ENCODE measurements at places on chromosomes 5 and 9.

- no peak for DNase-seq
Measured at GRCh38 chr9:27367175-27367798, 70.3 kb upstream of the EQTN start.

DNA sequence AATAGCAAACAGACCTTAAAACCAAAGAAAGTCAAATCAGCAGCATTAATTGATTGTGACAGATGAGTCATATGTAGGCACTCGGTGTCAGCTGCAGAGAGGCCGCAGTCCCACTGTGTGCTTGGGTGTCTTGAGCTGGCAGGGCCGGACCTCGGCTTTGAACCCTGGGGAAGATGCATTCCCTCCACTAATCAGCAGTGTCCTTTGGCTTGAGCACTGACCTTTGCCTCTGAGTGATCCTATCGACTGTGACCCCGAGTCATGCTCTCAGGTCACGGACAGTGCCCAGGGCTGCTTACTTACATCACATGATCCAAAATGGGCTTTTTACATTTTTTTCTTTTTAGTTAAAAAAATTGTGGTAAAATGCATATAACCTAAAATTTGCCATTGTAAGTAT lies 188.7 kb downstream of the GADD45G start:
- no peak for DNase-seq

DNA sequence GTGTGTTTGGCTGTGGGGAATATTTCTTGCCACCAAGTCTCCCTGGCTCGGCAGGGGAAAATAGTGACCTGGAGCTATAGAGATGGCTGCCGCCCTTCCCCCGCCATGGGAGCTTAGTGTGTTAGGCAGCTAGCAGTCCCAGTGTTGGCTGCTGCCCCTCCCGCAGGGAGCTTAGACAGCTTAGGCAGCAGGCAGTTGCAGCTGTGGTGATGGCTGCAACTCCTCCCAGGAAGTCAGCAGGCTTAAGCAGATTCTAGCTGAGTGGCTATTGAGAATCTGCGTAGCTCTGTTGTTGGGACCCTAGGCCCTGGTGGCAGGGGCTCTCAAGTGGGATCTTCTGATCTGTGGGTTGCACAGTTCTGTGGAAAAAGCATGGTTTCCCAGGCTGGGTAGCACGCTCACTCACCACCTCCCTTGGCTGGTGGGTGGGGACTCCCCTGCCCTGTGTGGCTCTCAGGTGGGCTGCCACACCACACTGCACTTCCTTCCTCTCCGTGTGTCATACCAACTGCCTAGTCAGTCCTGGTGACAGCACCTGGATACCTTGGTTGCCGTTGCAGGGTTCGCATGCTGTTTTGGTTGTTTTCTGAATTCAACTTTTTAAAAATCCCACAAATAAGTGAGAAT lies 9.3 kb downstream of the OR1N2 start:
- DNase-seq, result no peak

DNA sequence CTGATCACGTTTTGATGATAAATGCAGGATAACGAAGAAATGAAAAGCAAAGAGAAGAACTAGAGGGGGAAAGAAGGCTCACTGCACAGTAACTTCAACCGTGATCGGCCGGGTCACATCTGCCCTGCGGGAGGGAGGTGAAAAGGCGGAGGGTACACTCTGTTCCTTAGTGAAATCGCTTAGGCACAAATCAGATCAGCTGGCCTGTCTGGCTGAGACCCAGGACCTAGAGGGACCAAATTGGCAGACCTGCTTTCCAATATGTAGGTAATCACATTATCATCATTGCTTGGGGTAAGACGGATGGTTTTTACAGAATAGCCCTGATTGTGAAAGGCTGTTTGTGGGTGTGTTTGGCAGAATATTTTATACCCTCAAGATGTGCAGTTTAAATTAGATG lies 82.2 kb downstream of the SLC28A3 start:
- DNase-seq, result no peak

DNA sequence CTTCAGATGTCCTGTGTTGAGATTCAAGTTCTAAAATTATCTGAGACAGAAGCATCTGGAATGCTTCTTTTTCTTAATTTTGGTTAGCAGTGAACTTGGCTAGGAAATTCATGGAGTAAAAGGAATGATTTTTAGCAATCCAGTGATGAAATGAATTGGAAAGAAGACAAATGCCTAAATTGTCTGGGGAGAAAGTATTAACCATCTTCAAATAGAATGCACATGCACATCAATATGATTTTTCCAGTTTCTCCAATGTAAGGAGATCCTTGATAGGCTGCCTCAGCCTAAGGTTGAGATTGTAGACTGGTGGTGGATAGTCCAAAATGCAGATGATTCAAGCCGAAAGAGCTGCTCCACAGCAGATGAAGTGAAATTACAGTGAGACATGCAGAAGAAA lies 106.7 kb downstream of the PCSK5 start:
- no peak for DNase-seq

DNA sequence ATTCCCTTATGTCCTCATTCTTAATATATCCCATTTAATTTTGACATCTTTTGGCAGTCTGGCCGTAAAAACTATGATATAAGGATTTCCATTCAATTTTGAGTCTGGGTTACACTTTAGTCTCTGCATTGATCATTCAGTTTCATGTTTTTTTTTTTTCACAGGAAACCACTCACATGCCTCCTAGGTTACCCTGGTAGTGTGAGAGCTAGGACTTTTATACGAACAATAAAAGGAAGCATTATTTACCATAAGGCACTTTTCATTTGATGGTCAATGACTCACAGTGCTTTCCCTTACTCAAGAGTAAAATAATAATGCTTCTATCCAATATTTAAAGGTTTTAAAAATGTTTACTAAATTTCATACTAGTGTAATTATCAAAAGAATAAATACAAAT lies 16.4 kb upstream of the DMAC1 start:
- DNase-seq, result no peak

GRCh38 chr5:95649842-95650620 lies 3.5 kb downstream of the RFESD start:
- no peak for DNase-seq

GRCh38 chr5:133316346-133317343 lies 264.8 kb downstream of the HSPA4 start:
- DNase-seq, result no peak

- DNase-seq, result no peak
Measured at GRCh38 chr5:107669096-107670031, 1.4 kb downstream of the EFNA5 start.

- no peak for DNase-seq
Measured at GRCh38 chr5:128216860-128217531, 133.4 kb downstream of the SLC12A2 start.

DNA sequence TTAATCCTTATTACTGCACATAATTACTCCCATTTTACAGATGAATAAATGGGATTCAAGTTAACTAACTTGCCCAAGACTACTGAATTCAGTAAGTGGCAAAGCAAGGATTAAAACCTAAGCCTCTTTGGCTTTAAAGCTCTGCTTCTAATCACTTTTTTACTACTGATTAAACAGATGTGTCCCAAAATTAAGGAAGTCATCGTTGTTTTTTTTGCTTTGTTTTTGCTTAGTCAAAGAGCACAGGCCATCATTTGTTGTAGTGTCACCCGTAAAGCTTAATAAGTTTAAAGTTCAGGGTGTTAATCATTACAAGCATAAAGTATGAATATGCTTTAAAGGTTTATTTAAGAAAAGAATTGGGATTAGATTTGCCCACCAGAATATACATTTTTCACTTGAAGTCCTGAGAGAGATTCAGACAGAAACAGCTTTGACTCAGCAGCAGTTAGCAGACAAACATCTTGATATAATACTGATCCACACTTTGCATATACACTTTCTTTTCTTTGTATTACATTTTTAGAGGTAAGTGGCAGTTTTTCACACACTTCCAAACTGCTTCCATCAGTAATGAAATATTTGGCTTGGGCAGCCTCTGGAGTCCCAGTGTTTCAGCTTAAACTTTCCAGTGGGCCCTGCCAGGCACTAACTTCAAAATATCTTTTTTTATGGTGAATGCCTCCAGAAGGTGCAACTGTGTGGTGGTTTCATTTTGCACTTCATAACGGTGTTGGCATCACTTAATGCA lies 52.7 kb downstream of the PIK3R1 start:
- DNase-seq, result no peak

DNA sequence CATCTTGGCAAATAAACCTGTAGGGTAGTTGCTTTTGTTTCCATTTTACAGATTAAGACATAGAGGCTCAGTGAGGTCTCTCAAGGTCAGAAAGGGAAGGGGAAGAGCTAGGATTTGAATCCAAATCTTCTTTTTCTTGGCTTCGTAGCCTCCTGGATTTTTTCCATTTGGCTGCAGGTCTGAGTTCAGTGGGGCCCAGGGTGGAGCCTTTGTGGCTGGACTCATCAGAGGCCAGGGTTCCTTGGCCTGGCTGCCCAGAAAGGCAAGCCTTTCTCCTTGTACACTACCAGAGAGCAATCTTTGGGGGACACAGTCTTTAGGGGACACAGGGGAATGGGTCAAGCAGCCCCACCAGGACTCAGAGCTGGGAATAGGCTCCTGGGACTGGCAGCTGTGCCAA lies 10.5 kb upstream of the TRAF1 start:
- no peak for DNase-seq

DNA sequence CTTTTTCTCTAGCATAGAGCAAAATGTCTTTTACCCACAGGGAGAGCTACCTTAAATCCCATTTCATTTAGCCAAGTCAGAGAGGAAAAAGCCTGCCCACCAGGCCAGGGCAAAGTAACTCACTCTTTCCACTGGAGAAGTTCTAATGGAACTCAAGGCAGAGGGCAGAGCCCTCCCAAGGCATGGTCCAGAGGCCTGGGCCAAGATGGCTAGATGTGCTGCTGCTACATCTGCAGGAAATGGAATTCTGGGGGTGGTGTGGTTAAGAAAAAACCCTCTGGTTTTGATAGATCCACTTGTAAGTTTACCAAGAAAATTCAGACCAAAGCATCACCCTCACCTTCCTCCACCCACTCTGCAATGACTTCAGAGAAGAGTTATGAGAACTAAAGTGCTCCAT lies 37.3 kb downstream of the CSF2 start:
- DNase-seq, result no peak

DNA sequence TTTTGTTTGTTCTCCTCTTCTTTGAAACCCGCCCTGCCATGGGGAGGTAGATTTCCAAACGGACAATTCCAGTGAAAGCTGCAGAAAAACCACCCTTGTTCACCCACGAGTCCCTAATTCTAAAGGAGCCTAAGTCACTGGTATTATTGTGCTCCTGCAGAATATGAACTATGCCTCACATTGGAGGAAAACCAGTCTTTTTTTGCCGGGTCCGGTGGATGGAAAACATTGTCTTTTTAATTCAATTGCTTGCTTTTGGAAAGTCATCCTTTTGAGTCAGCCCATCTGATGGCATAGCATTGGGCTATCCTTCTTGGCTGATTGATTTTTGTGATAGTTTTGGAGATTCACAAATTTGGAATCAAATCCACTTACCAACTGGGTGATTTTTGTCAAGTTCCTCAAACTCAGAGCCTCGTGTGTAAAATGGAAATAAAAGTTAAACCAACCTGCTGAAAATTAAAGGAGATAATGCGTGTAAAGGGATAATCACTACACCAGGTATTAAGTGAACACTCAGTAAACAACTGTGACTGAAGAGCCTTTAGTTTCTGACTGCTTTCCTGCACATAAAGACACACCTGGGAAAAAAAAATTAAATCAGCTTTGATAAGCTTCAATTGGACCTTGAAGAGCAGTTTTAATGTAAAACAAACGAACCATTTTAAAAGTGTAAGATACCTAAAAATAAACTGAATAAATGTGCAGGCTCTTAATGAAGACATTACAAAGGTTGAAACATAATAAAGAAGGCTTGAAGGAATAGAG lies 780 bp upstream of the CCNJL start:
- no peak for DNase-seq

DNA sequence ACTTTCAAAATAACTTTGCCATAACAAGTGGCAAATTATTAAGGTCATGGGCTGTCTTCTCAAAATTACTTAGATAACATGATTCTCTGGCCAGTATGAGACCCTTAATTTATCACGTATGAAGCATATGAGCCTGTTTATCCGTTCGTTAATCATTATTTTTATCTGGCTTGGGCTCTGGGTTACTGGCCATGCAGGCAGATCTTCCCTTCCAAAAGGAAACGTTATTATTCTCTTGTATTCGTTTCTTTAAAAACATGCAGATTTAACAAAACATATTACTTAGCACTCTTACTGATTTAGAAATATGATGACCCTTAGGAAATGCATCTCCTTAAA lies 148.6 kb downstream of the DOCK8 start:
- no peak for DNase-seq

DNA sequence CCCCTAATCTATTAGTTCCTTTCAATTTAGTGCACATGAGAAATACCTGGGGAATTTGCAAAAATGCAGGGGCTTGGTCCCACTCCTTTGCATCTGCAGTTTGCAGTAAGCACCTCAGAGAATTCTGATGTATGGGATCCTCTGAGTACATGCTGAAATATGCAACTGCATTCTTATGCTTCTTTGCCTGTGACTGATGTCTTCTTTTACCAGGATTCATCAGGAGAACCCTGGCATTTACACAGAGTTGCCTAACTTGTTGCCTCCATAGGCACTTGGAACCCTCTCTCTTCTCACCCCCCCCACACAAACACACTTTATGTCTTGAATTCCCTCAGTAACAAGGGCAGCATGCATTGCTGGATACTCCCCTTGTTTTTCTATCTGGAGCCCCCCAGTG lies 173.1 kb downstream of the KDM4C start:
- DNase-seq, result no peak
